ENCODE measurements at places on chromosomes 11 and 22. TPM values are rescaled to one million over a fixed set of nuclear protein-coding genes. Genes with fewer than 3 reads are reported as not detected.

CDKN1C gene
- total RNA-seq = 0.58 TPM

AIFM3 gene
- total RNA-seq = not detected

ABCG4 gene
- not detected for total RNA-seq

TYR gene
- not detected for total RNA-seq

ARCN1 gene
- total RNA-seq = 143 TPM

ABTB2 gene
- total RNA-seq = 2.5 TPM

TUBA8 gene
- 6.6 TPM for total RNA-seq

MYEOV gene
- total RNA-seq = not detected

DNAJB13 gene
- not detected for total RNA-seq

PTPRCAP gene
- 112 TPM for total RNA-seq

CYB5R2 gene
- total RNA-seq = 3.1 TPM

C11orf86 gene
- total RNA-seq = not detected

TREH gene
- total RNA-seq = not detected

CCDC73 gene
- not detected for total RNA-seq

SCGB1A1 gene
- not detected for total RNA-seq

DYNC2H1 gene
- 2.2 TPM for total RNA-seq

LMNTD2 gene
- 6.6 TPM for total RNA-seq

TRIM51 gene
- not detected for total RNA-seq

MMP3 gene
- not detected for total RNA-seq

ANKRD13D gene
- total RNA-seq = 137 TPM

POU2F3 gene
- 0.13 TPM for total RNA-seq

OR10D3 gene
- not detected for total RNA-seq

LYVE1 gene
- total RNA-seq = not detected

PEX26 gene
- total RNA-seq = 70.5 TPM

PDGFD gene
- total RNA-seq = not detected

GUCY1A2 gene
- 0.06 TPM for total RNA-seq

KCNJ1 gene
- not detected for total RNA-seq

All from activated T-helper 17 cell treated with anti-CD3 and anti-CD28 coated beads, Interleukin-2, amount 50 U/mL, for 72 hours (primary cell).